Stimulated activated CD8-positive, alpha-beta memory T cell treated with anti-CD3 and anti-CD28 coated beads, Interleukin-7, amount 100 ng/mL, for 1 hour (primary cell): ENCODE measurements at places on chromosomes 6 and 20.

DNA sequence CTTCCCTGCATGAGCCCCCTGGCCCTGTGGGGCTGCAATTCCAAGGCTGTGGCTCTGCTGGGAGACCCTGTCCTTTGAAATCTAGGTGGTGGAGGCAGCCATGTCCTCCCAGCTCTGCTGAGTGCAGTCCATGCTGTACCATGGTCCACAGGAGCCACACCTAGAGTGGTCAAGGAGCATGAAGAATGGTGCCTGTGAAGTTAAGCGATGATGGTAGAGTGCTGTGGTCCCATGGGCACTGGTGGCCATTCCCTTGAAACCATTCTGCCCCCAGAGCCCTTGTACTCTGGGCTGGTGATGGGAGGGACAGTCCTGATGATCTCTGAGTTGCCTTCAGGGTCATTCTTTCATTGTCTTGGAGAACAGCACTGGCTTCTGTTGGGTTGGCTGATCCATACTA lies 55.3 kb downstream of the EFCAB8 start:
- no peak for DNase-seq

GRCh38 chr6:27119329-27119728 lies 128.2 kb upstream of the PRSS16 start:
- DNase-seq: no peak

- DNase-seq: no peak
These were observed 1950.9 kb upstream of the DEFB115 start for GRCh38 chr20:29306390-29307072.

- no peak for DNase-seq
These were observed 234.7 kb upstream of the ECI2 start for GRCh38 chr6:4370066-4370465.

GRCh38 chr6:7134999-7135745 lies 27.4 kb downstream of the RREB1 start:
- DNase-seq: no peak

GRCh38 chr6:21501815-21502214 lies 91.7 kb upstream of the SOX4 start:
- DNase-seq: no peak

DNA sequence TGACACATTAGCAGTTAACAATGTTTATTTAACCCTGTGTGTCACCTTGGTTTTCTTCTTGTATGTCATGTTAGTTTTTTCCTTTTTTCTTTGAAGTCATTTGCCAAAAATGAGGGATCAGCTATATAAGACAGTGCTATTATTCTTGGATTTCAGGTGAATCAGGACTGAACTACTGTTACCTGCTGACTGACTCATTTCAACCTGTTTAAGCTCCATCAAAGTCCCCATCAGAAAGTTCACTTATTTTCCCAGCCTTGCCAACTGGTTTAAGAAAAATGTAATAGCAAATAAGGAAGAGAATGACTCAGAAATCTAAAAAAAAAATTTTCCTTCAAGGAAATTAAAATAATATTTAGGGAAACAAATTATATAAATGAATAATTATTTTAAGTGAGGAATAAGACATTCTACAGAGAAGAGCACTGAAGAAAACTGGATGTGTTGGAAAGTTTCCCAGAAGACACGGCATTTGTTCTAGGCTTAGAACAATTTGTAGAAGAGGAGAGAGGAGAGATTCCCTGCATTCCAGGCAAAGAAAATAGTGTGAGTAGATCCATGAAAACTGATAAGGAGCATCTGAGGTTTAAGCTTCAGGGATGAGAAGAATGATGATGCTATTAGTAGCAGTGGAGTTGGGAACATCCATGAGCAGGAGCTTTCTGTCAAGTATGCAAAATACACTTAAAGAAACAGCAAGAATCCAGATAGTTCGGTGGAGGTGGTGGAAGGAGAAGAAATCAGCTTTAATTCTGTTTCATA lies 84.9 kb upstream of the SIM1 start:
- DNase-seq: no peak

DNA sequence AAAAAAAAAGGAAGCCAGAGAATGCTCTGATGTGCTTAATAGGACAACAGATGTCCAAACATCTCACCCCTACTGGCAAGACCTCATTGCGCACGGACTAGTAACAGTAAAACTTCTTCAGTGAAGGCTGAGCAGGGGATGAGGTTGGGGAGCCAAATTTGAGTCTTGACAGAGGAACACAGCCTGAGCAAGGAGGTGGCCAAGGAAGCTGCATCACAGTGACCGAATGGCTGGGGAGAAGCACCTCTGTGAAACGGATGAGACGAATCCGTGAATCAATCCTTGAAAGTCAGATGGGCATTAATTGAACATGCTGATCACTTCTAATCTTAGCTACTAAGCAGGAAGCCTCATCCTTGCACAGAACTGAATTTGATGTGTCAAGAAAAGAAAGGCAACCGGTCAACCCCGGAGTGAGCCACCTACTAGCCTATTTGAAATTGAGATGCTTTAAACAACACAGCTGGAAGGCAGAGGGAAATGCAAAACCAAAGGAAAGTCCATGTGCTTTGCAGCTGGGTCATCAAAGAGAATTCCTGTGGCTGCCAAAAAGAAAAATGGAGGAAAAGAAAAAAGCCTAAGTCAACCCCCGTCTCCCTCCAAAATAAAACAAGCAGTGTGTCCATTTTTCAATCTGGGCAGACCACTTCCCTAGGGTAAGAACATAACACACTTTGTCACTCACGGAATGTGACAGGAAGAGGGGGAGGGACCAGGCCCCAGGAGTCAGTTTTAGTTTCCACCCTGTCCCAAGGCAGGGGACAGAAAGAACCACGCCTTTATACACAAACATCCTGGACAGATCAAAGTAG lies 29.5 kb downstream of the PXDC1 start:
- no peak for DNase-seq

DNA sequence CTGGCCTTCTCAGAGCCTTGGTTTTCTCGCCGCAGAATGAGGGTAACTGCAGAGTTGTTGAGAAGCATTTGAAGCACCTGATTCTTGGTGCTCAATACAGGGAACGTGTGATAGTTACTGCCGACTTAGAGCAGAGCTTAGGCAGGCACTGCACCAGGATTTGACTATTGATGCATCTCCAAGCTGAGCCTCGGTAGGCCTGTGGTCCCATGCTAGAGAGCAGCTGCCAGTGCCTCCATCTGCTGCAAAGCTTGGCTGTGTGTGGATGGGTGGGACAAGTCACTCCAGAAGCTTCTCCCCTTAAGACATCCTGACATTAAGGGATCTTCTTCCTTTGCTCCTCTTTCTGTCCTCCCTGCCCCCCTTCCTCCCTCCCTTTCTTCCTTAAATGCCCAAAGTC lies 40.9 kb downstream of the FAM209B start:
- no peak for DNase-seq

DNA sequence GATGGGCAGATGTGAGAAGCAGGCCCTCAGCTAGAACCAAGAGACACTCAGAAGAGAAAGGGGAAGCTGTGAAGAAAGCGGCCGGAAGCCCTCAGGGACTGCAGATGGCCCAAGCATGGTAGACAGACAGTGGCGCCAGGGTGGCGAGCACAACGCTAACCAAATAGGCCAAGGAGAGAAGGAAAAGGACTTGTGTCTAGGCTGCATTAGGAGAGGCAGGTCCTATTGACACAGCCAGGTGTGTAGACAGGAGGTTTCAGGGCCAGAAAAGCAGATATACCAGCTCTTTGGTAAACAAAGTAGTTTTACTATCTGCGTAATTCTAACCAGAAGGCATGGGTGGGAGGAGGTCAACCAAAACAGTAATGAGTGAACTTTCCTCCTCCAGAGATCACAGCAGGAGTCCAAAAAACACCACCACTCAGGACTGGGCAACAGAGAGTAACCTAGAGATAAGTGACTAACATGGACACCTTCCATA lies 15.8 kb upstream of the MAP7 start:
- DNase-seq: no peak

DNA sequence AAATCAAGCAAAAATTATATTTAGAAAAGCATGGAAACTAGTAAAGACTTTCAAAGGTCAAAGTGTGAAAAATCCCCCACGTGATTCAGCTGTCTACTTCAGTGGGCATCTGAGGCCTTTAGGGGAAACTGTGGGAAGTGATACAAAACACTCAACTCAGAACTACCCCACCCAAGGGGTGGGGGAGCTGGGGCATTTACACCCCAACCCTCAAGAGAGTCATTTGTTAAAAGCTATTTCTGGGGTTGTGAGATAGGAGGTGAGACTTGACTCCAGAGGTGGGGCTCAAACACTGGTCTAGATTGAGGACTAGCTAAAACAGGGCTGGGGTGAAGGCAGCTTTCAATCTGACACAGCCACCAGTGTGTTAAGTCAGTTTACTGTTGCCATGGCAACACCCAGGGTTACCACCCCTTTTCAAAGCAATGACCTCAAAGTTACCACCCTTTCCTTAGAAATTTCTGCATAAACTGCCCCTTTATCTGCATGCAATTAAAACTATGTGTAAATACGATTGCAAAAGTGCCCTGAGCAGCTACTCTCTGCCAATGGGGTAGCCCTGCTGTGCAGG lies 9.9 kb upstream of the GTSF1L start:
- no peak for DNase-seq

- no peak for DNase-seq
These were observed 40.6 kb downstream of the MTFR2 start for GRCh38 chr6:136209496-136209895.

DNA sequence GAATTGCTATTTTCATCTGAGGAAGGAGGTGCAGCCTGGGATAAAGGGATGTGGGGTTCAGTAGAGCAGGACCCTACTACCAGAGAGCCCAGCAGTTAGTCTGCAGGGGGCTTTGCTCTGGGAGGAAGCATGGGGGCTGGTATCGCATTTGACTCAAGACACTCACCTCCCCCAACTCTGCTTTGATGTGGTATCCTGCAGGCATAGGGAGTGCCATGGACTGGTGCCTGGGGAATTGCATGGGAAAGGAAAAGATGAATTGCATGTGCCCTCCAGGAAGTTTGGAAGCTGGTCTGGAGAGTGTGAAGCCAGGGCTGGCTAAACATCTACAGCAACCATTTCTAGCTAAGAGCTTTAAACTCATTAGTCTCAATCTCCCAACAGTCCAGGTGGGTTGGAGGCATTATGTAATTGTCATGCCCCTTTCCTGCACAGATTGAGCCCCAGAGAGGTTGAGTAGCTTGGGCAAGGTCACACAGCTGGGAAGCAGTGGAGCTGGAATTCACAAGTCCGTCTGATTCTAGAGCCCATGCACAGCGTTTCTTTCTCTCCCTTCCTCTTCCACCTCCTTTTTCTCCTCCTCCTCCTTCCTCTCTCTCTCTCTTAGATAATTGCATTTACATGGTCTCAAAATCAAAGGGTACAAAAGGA lies 26.2 kb upstream of the PNPLA1 start:
- DNase-seq: no peak

DNA sequence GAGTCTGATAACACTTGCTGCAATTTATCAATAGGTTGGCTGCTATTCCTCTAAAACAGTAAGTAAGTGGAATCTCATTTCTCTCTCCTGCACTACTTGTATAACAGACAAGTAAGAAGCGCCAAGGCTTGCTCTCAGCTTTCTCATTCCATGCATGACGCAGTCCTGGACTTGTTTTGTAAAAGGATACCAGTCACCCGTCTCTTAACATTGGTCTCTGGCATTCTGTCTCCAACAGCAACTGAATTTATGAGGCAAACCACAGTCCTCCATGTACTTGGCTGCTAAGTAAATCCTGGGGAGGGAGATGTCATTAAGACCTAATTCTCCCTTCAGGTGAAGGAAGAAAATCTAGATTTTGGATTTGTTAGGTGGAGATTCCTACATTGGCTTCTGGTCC lies 115.4 kb downstream of the OPN5 start:
- DNase-seq: no peak

GRCh38 chr6:100420711-100421110 lies 44.0 kb downstream of the SIM1 start:
- DNase-seq: no peak

GRCh38 chr6:42104804-42105125 lies 37.7 kb downstream of the C6orf132 start:
- DNase-seq: no peak

GRCh38 chr20:58216334-58216733 lies 12.1 kb downstream of the ANKRD60 start:
- no peak for DNase-seq

GRCh38 chr6:127790571-127790970 lies 110.3 kb downstream of the THEMIS start:
- no peak for DNase-seq

DNA sequence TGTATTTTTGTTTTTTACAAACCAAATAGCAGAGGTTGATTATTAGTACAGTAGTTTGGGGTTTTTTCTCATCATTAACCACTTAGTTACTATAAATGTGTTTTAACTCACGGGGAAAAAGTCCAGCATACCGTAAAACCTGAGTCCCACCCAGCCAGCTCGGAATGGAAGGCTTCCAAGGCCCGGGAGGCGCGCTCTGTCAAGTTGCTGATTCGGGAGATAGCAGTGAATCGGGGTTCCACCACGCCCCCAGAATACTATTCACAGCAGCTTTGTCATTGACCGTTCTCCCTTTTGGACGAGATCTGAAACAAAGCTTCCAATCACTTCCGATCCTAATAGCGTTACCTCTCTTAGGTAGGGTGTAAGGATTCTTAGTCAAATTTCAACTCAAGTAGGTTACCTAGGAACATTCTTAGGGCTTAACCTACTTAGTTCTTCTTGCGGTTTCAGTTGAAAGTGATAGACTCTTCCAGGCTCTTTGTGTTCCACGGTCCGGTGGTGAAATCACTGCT lies 232.8 kb upstream of the QKI start:
- no peak for DNase-seq

GRCh38 chr6:80959034-80959433 lies 793.4 kb downstream of the TENT5A start:
- DNase-seq: no peak

DNA sequence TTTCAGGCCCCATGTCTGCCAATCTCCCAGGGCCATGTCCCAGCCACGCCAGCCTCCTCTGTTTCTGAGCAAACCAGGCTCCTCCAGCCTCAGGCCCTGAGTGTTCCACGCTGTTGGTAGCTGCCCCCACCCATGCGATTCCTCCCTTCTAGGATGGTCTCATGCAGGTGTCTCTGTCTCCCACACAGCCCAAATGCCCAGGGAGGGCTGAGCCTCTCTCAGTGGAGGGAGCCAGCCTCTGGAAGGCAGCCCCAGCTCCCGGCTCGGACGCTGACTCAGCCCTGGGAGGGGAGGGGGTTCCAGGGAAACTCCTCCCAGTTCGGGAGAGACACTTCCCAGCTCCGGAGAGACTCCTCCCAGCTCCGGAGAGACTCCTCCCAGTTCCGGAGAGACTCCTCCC lies 122.9 kb upstream of the AFDN start:
- DNase-seq: no peak

DNA sequence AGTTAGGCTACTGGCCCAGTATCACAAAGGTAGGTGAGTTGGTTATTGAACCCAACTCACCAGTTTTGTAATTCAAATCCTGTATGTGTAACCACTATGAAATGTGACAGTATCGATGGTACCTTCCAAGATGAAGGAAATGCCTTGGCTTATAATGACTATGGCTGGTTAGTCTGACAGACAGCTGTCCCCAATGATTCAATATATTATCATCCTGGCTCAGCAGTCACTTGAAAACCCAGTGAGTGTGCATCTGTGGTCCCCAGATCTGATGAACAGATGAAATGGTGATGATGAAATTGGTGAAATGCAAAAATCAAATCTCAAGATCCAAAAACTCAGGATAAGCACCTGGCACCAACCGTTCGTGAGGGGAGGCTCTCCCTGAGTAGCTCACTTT lies 54.8 kb downstream of the TNFRSF21 start:
- no peak for DNase-seq

GRCh38 chr20:25036331-25036936 lies 21.5 kb downstream of the ACSS1 start:
- no peak for DNase-seq

GRCh38 chr6:52390361-52390727 lies 28.4 kb downstream of the PAQR8 start:
- peak; percentile 41 for DNase-seq

- no peak for DNase-seq
These were observed 195.0 kb downstream of the UBE3D start for GRCh38 chr6:82870582-82871172.
